D721Med (cell line): ENCODE measurements at places on chromosomes 7 and 10.

GRCh38 chr10:131946321-131946751, 35.4 kb downstream of the BNIP3 start:
- DNase-seq: no peak

DNA sequence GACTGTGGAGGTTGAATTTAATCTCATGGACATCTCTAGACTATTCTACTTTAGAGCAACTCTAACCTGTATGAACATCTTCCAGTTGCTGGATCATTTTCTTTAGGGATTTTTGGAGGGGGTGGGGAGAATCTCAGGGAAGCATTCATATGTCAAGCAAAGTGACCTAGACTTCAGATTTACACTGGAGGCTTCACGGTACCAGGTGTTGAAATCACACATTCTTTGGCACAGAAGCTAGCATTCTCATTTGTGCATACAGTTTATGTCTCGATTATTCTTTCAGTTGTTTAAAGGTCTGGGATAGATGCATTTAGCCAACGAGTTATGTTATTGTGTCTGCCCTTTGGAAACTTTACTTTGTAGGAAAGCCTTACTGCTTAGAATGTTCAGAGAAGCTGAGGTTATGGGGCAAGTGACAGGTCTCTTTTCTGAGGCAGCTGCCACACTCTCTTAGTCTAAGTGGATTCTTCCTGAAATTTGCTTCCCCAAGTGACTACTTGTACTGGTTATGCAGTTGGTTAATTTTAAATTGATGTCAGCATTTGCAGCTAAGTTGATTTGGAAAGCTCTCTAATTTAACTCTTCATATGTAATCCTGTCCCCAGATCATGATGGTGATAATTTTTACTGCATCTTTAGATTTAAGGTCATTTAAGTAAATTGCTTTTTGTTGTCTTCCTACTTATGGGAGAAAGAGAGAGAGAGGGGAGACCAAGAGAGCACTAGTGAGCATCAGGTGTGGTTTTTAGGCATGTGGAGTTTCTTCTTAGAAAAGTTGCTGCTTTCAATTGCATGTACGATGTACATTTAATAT, 153.8 kb downstream of the PRKG1 start:
- DNase-seq: no peak

DNA sequence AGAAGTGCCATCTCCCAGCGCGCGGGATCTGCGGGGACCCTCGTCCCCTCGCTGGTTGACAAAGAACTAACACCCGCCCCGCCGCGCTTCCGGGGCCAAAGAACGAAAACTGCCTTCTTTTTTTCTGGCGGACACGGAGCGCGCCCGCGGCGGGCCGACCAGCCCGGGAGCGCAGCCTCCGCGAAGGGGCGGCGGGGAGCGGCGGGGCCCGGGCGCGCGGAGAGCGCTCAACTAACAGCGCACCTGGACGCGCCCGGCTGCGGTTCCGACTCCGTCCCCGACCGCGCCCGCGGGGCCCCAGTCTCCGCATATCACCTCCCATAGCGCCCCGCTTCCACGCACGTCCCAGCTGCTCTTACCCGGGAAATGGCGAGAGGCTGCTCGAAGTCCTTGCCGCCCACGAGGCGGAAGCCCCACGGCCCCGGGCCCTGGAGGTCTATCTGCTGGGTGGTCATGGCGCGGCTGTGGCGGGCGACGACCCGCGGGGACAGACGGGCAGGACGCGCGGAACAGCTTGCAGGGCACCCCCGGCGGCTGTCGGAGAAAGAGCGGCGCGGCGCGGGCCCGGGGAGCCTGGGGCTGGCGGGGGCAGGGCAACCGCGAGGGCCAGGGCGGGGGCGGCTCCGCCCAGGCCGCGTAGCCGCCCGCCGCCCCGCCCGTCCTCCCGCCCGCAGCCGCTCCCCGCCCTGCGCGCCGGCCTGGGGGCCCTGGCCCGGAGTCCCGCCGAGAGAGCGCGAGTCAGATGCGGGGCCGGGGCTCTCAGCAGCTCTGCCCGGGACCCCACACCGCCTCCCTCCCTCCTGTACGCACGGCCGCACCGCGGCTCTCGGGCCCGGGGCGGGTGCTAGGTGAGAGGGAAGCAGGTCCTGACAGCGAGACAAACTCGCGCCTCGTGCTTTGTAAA, at the start of gene PDLIM1:
Gene PDLIM1 (minus strand): TSS at position 543 of the 904 bp plus-strand sequence. CDS start 88 bp downstream, at position 455.
- peak; percentile 78 for DNase-seq

DNA sequence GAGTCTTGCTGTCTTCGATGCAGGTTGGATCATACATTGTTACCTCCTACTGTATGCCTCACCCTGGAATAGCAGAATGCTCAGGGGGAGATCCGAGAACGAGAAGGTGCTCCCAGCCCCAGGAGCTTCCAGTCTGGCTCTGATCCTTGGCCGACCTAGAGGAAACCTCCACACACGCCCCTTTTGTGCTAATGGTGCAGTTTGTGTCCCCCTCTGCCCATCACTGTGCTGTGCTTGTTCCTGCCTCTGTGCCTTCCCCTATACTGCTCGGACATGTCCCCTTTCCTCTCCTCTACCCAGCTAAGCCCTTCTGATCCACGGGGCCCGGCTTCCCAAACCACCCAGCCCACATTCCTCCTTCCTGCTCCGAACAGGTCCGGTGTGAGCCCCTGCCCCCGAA, 32.5 kb downstream of the ZNF775 start:
- DNase-seq: no peak

- no peak for DNase-seq
Measured at GRCh38 chr7:40542982-40543741, 408.4 kb downstream of the SUGCT start.

GRCh38 chr10:127979566-127979965, 72.7 kb downstream of the PTPRE start:
- no peak for DNase-seq

DNA sequence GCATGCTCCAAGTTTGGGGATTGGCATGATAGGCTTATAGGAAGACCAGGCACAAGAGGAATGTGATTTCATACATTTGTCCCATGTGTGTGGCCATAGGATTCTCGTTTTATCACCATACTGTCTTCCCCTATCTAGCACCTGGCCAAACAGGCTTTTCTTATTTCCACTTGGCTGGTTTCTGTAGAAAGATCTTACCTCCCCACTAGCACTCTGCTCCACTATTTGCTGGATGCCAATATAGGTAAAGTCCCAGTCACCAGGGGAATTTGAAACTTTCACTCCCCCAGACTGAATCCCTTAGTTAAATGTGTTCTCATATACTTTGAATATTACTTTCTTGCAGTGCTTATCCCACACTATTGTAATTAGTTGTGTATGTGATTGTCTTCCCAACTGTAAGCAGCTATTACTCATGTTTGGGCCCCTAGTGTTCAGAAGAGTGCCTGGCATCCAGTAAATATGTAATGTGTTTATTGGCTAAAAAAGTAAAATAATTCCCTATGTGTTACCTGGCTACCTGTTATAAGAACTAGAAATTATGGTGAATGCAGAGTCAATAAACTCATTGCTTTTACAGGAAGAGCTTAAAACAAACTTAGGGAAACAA, 109.0 kb downstream of the LRMDA start:
- no peak for DNase-seq

DNA sequence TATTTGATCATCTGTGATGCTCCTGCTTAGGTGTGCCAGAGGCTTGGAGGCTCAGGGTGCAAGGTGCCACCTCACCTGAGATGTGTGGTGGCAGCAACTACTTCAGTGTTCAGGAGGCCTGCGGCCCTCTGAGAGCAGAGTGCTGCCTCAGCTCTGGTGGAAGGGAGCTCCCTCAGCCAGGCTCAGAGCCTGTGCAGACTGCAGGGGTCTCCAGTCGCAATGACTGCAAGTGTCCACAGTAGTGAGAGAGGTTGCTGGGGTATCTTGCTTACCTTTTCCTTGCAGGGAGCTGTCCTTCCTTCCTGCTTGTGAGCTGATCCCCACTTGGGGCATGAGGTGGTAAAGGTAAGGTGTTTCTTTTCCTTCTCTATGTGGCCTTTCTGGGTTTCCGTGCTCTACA, 131.0 kb upstream of the GAD2 start:
- DNase-seq: no peak

GRCh38 chr10:46247808-46248569, 38.8 kb upstream of the ANTXRL start:
- no peak for DNase-seq

DNA sequence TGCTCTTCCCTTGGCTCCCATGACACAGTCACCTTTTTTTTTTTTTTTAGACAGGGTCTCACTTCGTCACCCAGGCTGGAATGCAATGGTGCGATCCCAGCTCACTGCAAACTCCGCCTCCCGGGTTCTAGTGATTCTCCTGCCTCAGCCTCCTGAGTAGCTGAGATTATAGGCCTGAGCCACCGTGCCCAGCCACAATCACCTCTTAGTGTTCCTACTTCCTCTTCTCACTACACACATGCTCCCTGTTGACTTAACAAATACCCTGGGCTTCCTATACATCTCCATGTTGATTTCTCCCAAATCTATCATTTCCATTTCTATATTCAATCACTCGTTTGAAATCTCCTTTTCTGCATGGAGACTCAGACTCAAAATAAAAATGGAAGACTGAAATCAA, 91.7 kb downstream of the CUBN start:
- no peak for DNase-seq

GRCh38 chr10:27625452-27626211, 120.0 kb downstream of the MKX start:
- no peak for DNase-seq

GRCh38 chr10:1360558-1361164, 304.5 kb downstream of the WDR37 start:
- DNase-seq: no peak

- DNase-seq: no peak
Measured at GRCh38 chr7:11517853-11518252, 314.1 kb downstream of the THSD7A start.

DNA sequence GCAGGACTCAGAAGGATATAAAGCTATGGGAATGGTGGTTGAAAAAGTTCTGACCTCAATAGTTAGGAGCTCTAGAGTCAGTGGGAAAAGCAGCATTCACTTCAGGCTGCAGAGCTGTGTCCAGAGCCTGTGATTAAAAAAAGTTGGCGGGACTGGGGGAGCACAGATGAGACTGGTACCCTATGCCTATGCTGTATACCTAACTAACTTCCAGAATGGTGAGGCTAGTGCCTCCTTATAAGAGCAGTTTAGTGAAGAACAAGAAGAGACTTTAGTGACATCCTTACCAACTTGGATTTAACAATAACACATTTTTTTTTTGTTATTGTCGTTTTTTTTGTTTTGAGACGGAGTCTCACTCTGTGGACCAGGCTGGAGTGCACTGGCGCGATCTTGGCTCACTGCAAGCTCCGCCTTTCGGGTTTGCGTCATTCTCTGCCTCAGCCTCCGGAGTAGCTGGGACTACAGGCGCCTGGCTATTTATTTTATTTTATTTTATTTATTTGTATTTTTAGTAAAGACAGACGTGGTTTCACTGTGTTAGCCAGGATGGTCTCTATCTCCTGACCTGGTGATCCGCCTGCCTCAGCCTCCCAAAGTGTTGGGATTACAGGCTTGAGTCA, 6.6 kb upstream of the ZNF282 start:
- DNase-seq: no peak

DNA sequence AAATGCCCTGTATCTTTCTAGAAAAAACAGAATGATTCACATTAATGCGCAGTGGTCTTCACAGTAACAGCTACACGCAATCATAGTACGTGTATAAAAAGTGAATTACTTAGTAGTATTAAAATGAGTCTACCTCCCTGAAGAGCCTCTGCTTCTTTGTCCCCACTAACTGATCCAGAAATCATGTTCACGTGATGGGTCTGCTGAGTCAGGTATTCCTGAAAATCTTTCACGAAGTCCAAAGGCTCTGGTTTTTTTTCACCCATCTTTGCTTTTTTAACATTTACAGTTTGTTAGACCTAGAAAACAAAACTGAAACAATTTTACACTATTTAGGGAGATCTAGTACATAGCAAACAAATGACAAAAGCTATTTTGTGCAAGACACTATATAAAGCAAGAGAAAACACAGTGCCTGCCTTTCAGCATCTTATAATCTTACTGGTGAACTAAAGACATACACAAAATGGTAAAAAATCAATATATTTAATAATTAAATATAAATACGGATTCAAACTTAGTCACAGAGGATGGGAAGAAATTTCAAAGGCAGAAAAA, 10.2 kb downstream of the IKZF5 start:
- DNase-seq: no peak

GRCh38 chr10:71504168-71504567, 107.4 kb downstream of the CDH23 start:
- no peak for DNase-seq

- no peak for DNase-seq
Measured at GRCh38 chr10:13890233-13891127, 303.7 kb downstream of the PRPF18 start.

- no peak for DNase-seq
Measured at GRCh38 chr10:23975431-23975830, 233.5 kb upstream of the KIAA1217 start.

GRCh38 chr10:16960551-16960950, 143.3 kb upstream of the RSU1 start:
- no peak for DNase-seq

DNA sequence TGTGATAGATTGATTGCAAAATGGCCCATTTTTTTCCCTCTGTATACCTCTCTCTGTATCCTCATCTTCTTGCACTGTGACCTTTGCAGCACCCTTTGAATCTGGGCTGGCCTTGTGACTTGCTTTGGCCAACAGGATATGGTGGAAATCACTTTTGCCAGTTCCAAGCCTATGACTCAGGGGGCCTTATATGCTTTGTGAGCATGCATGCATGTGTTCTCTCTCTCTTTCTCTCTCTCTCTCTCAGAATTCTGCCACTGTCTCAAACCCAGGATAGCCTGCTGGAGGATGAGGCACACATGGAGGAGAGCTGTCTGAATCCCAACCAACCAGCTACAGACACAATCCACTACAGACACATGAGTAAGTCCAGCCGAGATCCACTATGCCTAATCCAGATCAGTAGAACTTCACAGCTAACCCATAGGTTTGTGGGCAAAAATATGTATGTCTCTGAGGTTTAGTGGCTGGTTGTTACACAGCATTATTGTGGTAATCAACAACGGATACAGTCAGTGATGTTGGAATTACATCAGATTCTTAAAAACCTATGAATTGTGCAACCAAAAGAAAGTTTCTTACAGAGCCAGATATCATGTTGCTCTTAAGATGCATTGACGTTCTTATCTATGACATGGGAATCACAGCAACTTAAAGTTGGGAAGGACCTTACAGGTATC, 41.8 kb upstream of the ABCB4 start:
- no peak for DNase-seq

GRCh38 chr10:24847112-24848070, 105.0 kb downstream of the PRTFDC1 start:
- DNase-seq: no peak

DNA sequence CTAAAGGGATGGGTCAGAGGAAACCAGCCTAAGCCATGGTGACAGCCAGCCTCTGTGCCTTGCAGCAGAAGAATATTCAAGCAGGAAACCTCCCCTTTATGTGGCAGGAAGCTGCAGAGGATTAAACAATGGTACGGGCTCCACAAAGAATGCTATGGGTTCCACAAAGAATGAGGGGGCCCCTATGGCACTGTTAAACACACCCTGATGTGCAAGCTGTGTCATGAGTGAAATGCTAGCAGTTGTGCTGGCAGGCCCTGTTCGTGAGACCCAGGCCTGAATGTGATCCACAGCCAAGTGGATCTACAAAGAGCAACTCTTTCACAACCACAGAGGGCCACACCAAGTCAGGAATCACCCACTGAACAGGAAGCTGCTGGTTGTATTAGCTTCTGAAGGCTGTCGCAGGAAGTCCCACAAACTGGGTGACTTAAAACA, 68.9 kb downstream of the MYOF start:
- no peak for DNase-seq
